Activated naive CD8-positive, alpha-beta T cell treated with anti-CD3 and anti-CD28 coated beads, Interleukin-2, amount 50 U/mL, for 24 hours (primary cell): ENCODE measurements at places on chromosomes 3 and 15.
A peak's percentile ranks its signal among the peaks of the same experiment; 100 is the strongest.

GRCh38 chr15:37103475-37104423 lies 3.4 kb upstream of the MEIS2 start:
- DNase-seq = no peak

DNA sequence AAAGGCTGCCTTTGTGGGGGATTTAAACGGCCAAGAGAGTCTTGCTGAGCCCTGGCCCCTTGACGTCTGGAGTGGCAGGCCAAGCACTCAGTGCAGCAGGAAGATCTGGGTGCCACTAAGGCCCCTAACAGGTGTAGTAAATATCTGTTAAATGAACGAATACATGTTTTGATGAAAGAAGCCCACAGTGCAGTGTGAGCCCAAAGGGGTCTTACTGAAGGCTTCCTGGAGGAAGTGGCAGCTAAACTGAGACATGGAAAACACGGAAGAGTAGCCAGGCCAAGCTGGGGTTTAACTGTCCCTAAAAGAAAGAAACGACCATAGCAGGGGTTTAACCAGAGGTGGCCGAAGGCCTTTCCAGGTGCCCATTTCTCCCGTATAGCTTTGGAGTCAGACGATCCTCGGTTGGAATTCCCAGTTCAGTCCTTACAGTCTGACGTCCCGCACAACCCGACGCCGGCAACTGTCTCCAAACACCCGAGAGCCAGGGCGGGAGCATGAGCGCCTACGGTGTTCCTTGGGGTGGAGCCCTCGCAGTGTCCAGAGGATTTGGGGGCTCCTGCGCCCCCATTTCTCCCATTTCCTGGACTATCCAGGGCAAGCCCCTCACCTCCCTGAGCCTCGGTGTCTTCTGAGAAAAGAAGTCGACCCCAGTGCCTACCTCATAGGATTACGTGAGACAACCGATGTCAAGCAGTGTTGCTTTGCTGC lies 910 bp upstream of the ABHD6 start:
- DNase-seq = no peak

- no peak for DNase-seq
Measured at GRCh38 chr3:188147782-188148181, 6.2 kb upstream of the LPP start.

DNA sequence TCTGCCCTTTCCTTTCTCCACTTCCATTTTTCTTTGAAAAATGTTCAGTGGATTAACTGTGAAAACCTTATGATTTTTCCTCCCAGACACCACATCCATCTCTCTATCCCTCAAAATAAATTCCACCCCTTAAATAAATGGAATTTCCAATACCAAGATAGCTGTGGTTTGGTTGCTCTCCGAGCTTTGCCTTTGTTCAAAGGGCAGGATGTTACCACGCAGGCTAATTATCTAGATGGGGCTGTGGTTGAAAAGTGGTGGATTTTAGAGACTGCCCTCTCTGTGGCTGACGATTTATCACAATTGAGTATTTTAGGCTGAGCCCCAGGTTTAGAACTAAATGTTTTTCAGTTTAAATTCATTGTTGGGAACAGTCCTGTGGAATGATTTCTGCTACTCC lies 36.9 kb upstream of the CMSS1 start:
- no peak for DNase-seq

- no peak for DNase-seq
Measured at GRCh38 chr3:188319569-188319968, 165.6 kb downstream of the LPP start.

- no peak for DNase-seq
Measured at GRCh38 chr15:75561888-75562287, 17.2 kb downstream of the PTPN9 start.

DNA sequence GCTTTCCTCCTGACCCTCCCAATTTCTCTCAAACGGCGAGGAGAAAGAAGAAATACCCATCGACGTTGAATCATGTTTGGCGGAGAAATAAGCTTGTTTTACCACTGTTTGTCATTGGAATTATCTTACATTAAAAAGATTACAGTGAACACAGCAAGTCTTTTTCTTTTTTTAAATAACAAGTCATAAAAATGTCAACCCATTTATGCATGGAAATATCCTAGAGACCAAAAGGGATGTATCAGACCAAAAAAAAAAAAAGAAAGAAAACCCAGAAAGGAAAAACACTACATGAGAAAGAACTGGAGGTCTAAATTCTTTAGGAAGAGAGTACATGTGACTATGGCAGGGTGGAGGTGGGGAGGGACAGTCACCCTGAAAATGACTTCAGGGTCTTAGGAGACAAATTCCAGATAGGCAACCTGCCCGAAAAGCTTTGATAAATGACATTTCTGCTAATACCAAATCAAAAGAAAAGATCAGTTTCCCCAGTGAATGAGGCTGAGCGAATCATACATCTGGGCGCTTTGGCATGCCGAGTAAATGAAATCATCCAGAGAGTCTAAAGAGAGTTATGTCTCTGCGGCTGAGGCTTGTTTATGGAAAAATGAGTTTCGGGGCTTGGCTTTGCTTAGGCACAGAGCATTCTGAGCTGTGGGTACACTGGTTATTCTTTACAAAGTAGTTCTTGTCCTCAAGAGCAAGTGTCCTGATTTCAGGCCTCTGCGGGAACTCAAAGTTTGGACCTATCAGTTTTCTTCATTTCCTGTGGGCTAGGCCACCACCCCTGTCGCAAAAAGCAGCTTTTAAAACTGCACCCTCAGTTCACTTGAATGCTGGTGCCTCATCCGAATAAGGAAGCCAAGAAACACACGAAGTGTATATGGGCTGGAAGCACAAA lies 110.1 kb upstream of the TGFBR2 start:
- DNase-seq = no peak

DNA sequence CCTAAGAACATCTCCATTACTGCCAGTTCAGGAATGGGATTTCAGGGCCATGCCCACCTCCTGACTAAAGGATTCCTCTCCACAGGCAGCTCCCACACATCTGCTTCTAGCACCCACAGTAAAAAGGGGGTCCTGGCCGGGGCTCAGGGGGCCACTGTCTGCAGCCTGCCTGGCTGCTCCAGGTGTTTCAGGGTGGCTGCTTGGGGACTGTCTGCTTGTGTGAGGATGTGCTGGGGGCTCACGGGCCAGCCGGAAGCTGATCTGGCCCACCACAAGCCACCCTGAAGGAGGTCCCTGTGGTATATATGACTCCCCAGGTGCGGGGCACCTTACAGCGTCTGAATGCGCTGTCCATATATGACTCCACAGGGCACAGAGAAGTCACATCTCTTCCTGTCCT lies 135.4 kb downstream of the NSMCE3 start:
- DNase-seq = no peak

- DNase-seq = no peak
Measured at GRCh38 chr15:45157974-45158373, 28.2 kb downstream of the DUOX1 start.

DNA sequence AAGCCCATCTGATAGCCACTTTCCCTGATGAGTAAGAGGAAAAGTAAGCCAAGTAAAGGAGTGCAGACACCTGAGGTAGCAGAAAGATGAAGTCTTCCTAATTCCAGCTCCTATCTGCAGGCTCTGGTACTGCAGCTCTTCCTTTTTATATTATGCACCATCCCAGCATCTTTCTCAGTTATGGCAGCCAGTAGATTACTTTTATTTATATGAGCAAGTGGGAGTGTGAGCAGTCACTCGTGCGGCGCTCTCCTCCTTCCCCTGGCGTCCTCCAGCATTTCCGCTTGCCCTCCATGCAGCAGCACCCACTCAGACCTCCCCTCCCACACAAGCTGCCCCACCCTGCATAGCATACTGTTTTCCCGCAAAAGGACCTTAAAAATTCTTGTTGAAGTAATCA lies 465.9 kb upstream of the DPPA4 start:
- no peak for DNase-seq

DNA sequence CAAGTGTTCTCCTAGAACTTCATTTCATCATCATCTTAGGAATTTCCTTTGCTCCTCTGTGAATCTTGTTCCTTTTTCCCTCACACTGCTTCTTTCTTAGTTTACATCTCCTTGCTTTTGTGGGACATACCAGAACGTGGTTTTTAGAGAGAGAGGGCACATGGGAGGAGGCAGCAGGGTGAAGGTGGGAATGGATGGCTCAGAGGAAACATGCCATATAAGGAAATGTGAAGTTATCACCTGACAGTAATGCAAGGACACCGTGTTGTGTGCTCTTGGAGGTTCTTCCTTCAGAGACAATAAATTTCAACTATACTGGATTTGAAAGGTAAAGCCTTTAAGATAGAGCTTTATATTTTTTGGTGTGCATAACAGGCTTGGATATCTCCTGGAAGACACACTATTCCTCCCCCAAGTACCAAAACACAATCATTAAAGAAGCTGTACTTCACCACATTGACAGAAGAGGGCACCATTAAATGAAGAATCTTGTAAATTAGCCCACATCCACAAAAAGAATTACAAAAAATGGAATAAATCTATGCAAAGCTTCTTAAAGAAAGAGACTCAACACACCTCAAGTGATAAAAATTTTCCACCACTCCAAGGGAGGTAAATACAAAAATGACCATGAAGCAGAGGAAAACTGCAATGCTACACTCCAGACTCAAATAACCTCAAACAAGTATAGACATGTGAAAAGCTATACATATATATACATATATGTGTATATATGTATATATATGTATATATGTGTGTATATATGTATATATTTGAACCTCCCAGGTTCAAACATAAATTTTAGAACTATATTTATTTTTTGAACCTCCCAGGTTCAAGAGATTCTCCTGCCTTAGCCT lies 26.1 kb downstream of the RPL39L start:
- DNase-seq = no peak

DNA sequence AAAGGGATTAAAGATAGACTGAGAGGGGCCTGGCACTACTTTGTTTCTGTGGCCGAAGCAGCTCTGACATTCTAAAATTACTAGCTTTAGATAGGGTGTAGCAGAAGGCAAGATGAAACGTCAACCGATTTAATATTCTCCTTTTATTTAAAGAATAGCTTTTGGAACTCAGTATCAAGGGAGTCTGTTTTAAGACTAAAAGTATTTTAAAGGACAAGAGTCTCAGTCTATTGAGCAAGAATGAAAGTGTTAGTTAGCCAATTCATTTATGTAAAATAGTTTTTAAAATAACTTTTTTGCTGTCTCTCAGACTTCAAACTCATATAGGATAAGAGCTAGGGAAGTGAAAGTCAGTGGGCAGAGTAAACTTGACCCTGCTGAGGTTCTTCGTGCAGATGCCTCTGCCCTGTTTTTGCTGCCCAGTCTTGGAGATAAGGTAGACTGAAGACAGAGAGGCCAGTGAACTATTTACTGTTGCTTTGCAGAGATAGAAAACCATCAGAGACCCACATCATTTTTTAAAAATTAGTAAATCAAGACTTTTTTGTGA lies 1090.9 kb downstream of the ROBO2 start:
- DNase-seq = no peak

- DNase-seq = no peak
Measured at GRCh38 chr3:113210604-113211329, 590 bp upstream of the BOC start.

GRCh38 chr3:13705702-13706280 lies 156.9 kb downstream of the FBLN2 start:
- DNase-seq = no peak

DNA sequence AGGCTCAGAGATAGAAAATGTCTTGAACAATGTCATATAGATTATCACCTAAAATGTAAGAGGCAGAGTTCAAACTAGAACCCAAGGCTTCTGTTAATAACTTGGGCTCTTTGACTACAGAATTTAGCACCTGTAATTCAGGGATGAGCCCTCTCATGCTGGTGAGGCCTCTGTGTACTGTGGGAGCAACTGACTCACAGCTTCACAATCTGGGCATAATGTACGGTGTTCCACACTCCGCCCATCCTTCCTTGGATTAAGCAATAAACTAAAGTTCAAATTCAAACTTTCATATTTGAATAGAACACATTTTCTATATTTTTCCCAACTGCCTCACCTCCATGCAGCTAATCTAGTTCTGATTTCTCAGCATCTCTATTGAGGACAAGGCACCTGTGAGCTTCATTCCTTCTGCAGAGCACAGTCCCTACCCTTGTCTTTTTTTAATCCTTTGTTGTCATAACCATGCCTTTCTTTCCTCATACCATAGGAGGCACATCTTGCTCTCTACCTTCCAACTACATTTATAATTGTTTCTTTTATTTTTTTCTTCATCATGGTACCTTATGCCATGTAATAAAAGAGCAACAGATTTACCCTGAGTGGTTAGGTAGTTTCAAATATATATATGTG lies 392.1 kb downstream of the NLGN1 start:
- no peak for DNase-seq

DNA sequence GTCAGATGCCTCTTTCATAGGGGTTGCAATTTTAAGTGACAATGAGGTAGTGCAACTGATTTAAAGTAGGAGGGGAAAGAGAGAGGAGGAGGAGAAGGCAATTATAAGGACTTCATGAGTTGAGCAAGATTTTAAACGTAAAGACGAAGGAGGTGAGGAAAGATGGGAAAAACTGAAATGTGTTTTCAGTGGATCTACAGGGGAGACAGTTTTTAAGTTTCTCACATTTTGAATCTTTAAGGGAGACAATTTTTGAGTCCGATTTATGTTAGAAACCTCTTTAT lies 68.7 kb upstream of the LIMD1 start:
- no peak for DNase-seq

DNA sequence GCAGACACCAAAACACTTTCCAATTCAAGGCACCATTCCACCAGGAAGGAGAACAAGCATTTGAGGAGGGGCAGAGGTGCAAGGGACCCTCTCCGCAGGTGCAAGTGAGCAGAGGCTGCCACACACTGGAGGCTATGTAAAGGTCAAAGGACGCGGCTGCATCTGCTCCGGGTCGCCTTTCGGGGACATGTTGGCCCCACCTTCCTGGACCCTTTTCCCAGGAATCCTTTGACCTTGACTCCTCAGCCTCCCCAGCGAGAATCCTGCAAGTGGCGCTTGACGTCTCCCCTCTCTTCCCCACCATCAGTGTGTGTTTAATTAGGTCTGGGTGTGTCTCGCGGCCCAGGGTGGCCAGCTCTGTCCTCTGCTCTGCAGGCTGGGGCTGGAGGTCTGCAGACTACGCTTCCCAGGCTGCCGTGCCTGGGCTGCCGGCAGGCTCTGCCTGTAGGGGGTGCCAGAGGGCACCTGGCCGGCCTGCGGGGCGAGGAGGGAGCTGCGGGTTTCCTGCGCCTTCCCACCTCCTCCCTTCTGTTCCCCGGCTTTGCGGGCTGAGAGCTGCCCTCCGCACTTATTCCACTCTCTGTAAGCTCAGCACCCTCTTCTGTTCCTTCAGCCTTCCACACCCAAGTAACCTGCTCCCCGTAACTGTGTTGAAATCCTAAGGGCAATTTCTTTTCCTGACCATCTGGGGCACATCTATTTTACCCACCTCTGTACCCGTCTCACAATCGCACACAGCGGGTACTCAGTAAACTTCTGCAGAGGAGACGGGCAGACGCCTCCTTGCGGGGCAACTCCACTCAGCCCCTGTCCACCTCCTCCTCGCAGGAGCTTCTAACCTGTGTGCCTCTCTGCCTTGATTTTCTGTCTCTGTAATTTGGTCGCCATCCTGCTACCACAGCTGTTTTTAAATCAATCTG lies 129.8 kb downstream of the NSMCE3 start:
- DNase-seq = peak; percentile 70

GRCh38 chr3:39203860-39204259 lies 11.5 kb upstream of the XIRP1 start:
- no peak for DNase-seq
